HT1080 (cell line): ENCODE measurements at places on chromosomes 4 and X.

DNA sequence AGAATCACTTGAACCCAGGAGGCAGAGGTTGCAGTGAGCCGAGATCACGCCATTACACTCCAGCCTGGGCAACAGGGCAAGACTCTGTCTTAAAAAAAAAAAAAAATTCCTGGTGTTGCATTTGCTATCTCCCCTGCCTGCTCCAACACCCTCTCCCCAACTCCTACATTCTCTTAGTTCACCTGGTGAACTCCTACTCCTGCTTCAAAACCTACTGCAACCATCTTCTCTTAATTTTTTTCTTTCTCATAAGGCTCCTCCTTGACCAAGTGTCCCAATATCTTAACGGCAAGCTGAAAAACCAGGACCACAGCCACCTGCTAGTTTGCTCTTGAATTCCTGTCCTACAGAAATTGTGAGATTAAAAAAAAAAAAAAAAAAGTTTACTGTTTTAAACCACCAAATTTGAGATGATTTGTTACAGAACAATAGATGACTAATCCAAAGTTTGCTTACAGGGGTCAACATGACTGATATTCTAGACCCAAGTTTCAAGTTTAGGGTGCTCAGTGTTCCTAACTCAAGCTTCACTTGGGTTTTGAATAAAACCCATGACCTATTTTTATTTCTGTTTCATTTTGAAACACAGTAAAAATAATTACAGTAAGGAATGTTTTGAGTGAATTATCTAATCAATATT lies 13.1 kb upstream of the ANXA5 start:
- no peak for DNase-seq

DNA sequence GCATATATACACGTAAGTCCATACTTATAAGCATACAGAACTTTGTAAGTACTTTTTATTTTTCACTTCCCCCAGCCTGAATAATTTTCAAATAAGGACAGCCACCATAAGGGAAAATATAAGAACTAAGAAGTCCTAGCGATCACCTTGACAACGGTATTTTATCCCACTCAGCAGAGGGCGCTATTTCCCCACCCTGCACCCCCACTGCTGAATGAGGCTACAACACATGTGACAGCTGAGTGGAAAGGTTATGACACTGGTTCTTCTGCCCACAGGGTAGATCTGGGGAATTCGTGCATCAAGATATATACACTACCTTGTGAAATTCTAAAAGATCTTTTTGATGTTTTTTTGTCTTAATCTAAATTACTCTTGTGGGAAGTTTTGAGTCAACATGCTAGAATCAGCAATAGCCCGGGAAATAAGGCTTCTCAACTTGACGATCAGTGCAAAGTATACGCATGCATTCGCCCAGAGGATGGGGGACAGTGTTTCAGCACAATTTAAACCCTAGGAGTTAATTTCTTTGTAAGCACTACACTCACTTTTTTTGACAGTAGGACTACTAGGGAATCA lies 151.5 kb downstream of the CORIN start:
- peak; percentile 15 for DNase-seq

DNA sequence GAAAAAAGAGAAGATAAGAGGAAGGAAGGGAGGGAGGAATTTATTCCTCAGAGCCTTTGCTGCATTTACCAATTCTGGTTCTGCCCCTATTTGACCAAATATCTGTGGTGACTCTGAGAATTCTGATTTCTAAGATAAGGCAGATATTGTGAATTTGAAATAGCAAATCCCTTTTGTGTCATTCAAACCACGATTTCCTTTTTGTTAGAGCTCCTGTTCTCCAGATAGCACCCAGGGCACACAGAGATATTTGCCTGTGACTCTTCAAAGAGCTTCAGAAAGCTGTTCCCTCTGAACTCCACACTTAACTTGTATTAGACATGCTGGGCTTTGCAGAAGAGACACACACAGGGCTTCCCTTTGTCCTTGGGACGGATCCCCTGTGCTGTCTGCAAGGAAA lies 272.2 kb downstream of the DHRSX start:
- DNase-seq, result no peak

DNA sequence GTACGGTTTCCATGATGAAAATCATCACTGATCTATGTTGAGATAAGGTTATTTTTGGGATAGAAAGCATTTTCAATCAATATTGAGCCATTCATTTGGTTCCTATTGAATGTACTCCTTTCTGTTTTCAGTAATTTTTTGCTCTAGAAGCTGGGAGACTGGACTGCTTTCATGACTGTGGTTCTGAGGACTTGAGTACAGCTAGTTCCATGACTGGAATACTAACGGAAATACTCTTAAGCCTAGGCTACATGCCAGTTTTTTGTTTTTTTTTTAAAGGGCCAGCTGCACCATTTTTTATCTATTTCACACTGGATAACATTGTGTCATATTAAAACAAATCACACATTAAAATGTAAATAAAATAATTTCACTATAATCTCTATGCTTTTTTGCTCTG lies 16.7 kb downstream of the PRR32 start:
- no peak for DNase-seq

- peak; percentile 61 for DNase-seq
Observed at GRCh38 chr4:114659386-114660008, 60.9 kb downstream of the UGT8 start.

GRCh38 chr4:76292730-76293129 lies 13.8 kb upstream of the STBD1 start:
- DNase-seq, result no peak

GRCh38 chr4:11271263-11271662 lies 157.4 kb downstream of the HS3ST1 start:
- no peak for DNase-seq

GRCh38 chr4:162791226-162791625 lies 375.5 kb downstream of the NAF1 start:
- DNase-seq, result no peak

DNA sequence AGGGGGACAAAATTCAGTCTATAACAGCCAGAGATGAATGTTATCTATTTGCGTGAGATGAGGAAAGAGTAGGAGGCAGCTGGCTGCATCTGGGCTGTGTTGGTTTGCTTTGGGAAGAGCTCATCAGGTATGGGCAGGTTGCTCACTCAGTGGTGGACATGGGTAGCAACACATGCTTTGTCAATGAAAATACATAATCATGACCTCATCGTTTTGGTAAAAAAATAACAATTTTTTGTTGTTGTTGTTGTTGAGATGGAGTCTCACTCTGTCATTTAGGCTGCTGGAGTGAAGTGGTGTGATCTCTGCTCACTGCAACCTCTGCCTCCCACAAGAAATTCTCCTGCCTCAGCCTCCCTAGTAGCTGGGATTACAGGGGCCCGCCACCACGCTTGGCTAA lies 16.3 kb upstream of the GLOD5 start:
- DNase-seq, result no peak

DNA sequence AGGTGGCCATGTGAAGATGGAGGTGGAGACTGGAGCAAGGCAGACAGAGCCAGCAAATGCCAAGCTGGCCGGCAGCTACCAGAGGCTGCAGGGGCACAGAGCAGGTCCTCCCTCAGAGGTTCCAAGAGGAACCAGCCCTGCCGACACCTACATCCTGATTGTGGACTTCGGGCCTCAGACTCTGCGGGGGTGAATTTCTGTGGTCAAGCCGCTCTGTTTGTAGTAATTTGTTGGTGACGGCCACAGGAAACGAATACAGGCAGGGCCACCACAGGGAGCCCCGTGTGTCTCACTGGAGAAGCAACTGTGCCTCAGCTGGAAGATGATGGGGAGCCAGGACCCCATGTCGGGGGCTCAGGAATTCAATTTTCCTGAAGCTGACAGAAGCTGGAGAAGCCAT lies 28.3 kb downstream of the ZFYVE28 start:
- DNase-seq, result peak; percentile 43

- no peak for DNase-seq
Observed at GRCh38 chr4:106795326-106795725, 240.8 kb downstream of the DKK2 start.

- no peak for DNase-seq
Observed at GRCh38 chr4:146273204-146273901, 59.0 kb downstream of the REELD1 start.

GRCh38 chrX:97401586-97402136 lies 518.0 kb downstream of the RPA4 start:
- DNase-seq, result peak; percentile 0

DNA sequence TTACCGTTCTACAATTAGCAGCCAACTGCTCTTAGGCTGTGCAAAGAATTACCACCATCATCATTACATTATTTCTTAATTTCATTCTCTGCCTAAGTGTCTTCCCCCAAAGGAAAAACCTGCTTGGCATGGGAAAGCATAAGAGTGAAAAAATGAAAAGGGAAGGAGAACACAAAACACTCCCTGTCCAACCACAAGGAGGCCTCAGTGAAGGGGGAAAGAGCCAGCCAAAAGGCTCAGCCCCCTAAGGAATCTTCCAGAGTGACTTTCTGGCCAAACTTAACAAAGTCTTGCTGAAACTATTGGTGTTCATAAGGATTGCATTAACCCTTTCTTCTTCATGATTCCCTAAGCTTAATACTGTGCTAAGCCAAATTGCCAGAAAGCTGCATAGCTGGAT lies 287.4 kb downstream of the SMARCA1 start:
- DNase-seq, result no peak

DNA sequence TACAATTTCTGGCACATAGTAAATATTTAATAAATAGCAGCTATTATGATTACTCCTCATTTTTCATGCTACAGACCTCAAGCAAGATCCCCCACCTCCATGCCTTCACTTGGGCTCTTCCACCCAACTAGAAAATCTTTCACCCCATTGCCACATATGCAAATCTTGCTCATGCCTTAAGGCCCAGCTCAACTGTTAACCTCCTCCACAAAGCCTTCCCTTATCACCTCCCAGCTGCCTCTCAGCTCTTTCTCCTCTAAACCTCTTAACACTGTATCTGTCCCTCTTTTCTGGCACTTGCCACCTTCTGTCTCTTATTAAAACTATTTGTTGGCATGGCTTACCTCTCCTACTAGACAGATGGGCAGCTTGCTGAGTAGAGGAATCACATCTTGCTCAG lies 51.5 kb downstream of the PJA1 start:
- no peak for DNase-seq

- peak; percentile 29 for DNase-seq
Observed at GRCh38 chrX:42241421-42241820, 318.1 kb upstream of the CASK start.

DNA sequence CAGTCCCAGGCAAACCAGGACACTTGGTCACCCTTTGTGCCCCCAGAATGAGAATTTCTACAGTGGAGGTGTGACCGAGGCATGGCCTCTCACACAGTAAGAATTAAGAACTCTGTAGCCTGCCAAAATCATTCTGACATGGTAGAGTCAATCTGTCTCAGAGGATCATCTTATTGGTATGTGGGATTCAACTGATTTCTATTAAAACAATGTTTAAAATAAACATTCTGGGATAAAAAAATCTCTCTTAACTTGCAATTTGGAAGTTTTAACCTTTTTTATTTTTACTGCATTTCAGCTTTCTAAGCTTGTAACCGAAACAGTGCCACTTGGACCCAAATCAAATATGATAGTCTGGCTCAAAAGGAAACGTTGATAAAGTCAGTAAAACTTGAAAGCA lies 165.4 kb upstream of the LDB2 start:
- no peak for DNase-seq

DNA sequence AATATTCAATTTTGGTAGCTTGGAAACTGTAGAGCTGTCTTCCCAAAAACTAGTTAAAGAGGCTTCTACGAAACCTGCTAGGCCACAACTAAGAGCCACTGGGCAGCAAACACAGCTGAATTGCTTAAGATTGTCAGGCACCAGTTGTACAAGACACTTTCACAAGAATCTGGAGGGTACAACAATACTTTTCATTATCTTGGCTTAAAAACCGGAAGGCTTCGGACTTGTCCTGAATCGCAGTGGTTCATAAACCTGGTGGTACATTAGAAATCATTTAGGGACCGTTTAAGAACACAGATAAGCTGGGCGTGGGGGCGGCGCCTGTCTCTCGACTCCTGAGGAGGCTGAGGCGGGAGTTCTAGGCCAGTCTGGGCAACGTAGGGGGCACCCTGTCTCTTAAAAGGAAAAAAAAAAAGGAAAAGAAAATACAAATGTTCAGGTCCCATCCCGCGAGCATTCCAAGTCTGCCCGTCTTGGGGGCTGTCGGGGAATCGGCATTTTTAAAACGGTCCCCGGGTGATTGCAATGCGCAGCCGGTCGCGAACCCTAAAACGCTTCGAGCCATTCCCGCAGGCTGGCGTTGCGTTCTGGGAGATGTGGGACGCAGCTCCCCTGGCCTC lies 763 bp downstream of the PYURF start:
- DNase-seq, result peak; percentile 43

GRCh38 chr4:4749137-4749536 lies 110.3 kb upstream of the MSX1 start:
- DNase-seq, result no peak

GRCh38 chr4:8727131-8727530 lies 134.6 kb downstream of the CPZ start:
- no peak for DNase-seq

- no peak for DNase-seq
Observed at GRCh38 chrX:44035571-44035970, 62.4 kb upstream of the NDP start.

DNA sequence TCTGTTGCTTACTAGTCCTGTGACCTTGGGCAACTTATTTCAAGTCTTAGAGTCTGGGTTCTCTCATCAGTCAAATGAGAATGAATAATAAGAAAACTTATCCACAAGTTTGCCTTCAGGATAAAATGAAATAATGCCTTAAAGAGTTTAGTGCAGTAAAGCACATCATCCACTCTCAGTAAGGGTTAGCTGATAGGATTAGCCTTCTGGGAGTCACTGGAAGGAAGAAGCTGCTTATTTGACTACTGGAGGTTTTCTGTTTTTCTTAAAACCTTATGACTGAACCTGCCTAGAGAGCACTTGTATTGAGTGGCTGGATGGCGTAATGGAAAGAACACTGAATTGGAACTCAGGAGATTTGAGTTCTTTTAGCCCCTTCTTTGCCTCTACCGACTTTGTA lies 1.8 kb downstream of the RNF128 start:
- DNase-seq, result no peak

DNA sequence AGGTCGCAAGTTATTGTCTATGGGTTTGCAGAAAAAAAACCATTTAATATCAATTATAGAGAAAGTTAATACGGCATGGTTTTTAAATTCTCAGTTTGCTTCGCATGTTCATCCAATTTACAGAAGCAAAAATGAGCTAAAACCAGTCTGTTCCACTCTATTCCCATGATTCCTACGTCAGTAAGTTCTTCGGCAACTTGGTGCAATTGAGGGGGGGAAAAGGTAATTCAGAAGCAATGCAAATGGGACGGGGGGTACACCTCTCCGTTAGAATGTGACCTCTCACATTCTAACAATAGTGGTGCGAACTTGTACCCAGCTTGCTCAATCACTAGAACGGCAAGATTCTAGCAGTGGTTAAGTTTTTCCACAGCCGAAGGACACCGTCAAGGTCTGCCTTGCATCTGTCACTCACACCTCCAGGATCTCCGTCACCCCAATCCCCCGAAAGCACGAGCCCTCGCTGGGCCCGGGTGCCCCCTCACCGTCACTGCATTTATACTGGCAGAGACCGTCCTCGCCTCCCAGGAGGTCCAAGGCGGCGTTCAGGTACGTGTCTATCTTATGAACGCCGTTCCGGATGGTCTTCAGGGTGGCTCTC lies 653 bp downstream of the PLA2G12A start:
- no peak for DNase-seq

- no peak for DNase-seq
Observed at GRCh38 chr4:168724686-168725411, 228.0 kb downstream of the PALLD start.
